ENCODE measurements at places on chromosomes 11 and 22.

DNA sequence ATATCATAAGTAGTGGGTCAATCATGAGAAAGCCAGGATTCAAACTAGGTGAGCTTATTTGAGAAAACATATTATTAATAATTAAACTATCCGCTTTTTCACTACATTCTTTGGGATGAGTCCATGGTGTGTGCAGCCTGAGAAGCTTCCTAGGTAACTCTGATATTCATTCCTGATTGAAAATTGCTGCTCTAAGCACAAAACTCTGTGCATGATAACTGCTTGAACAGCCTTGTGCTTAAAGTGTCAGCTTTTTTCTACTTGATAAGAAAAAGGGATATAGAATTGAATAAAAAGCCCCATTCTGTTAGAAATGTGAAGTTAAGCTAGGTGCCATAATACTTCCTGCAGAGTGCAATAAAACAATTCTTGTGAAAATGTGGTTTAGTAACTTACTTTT, 343.5 kb upstream of the LUZP2 start:
- no peak for DNase-seq

GRCh38 chr11:30059172-30059815, 42.5 kb upstream of the KCNA4 start:
- no peak for DNase-seq

- DNase-seq: no peak
Observed at GRCh38 chr11:8382436-8383053, 118.9 kb upstream of the LMO1 start.

- no peak for DNase-seq
Observed at GRCh38 chr11:115887727-115888126, 383.5 kb upstream of the CADM1 start.

DNA sequence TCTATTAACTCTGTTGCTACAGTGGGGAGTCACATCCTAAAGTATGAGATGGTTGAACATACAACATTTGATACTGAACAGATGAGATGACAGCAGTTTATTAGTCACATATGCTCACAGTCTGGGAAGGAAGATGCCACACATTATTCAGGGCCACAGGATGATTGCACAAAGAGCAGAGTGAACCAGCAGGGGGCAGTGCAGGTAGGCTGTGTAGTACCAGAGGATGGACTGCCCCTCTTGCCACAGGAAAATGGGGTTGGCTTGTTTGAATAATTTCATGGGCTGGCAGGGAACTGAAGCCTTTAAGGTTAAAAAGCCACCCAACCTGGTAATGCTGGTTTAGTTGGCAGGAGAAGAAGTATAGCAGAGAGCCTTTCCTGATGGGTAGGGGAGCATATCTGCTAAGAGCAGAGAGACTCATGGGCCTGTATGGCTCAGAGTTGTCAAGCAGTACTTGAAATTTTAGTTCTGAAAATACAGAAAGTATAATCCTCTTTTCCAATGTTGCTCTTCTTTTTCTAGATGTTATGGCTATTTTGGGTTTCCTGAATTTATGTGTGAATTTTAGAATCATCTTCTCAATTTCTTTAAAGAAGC, 180.4 kb upstream of the B3GAT1 start:
- DNase-seq: no peak

DNA sequence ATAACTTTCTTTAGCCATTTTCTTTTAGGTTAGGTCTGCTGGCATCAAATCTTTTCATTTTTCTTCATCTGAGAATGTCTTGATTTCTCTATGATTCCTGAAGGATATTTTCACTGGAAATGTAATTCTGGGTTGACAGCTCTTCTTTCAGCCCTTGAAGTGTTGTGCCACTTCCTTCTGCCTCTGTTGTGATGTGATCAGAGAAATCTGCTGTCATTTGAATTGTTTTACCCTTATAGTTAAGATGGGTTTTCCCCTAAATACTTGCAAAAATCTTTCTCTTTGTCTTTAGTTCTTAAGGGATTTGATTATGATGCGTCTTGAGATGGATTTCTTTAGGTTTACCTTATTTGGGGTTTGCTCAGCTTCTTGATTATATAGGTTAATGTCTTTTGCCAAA, 23.0 kb downstream of the USP47 start:
- no peak for DNase-seq

Measured in stimulated activated CD8-positive, alpha-beta memory T cell treated with anti-CD3 and anti-CD28 coated beads, Interleukin-2, amount 100 ng/mL, for 1 hour (primary cell).